ENCODE measurements at places on chromosomes 1 and 21.

GRCh38 chr21:45950740-45951515 is 30.6 kb upstream of the COL6A1 start:
- peak; percentile 56 for DNase-seq

DNA sequence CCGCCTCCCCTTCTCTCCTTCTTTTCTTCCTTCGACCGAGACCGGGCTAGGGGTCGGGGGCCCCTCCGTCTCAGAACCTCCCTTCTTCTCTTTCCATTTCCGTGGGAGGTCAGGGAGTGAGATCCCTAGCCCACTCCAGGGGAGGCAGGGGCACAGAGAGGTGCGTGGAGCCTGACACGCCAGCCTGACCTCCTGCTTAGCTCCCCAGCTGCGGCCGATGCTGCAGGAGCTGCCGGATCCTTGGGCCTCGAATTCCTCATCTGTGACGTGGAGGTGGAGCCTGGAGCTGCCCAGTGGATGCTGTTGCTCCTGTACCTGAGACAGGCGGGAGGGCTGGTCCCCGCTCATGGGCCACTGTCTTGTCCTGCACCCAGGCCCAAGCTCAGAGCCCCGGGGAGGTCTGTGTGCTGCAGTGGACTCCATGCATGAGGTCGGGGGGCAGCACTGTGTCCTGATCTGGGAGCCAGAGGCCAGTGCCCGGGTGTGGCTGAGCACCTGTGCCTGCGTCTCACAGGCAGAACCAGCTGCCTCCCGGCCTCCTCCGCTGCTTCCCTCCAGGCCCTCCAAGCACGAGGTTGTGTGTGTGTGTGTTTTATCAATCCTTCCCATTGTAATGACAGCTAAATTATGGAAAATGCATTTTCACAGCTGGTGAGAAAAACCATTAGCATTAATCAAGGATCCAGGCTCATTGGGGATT is 55.3 kb upstream of the TTC34 start:
- no peak for DNase-seq

- no peak for DNase-seq
Measured at GRCh38 chr1:213828867-213829266, 158.9 kb upstream of the PROX1 start.

GRCh38 chr1:210841926-210842625 is 291.9 kb downstream of the KCNH1 start:
- DNase-seq, result peak; percentile 20

- DNase-seq, result no peak
Measured at GRCh38 chr1:4658643-4659628, 4.5 kb downstream of the AJAP1 start.
